ENCODE measurements at places on chromosomes 2 and 18. TPM values are rescaled to one million over a fixed set of nuclear protein-coding genes. Genes with fewer than 3 reads are reported as not detected.

The EFR3B gene
- 0.05 TPM for total RNA-seq

The IGFBP2 gene
- total RNA-seq, result 74.7 TPM

The IAH1 gene
- 73.3 TPM for total RNA-seq

DNA sequence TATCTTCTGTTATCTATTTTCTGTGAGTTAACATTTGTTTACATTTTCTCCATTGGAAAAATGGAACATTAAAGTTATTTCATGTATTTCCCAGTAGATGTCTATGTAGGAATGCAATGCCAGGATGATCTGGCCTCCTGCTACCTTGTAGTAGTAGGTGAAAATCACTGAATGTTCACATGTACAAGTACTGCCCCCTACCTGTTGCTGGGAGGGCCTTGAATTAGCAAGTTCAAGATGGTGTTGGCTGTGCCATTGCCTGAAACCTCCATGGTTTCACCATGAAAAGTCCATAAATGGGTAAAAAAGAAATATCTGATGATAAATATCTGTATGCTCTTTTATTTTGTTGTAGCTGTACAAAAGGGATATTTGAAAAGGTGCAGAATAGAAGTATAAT lies 30.7 kb downstream of the XRCC5 start:
- no peak overlapping the region for H3K4me3 ChIP-seq
- peak; percentile 54 for DNase-seq
- no peaks in the 10 kb centered on the region for H3K27me3 ChIP-seq
- H3K36me3 ChIP-seq, result peaks cover 69% of the 10 kb centered on the region

- no peak overlapping the region for H3K4me3 ChIP-seq
- peaks cover 18% of the 10 kb centered on the region for H3K27me3 ChIP-seq
- H3K4me1 ChIP-seq, result peaks cover 3% of the 10 kb centered on the region
- no peak overlapping the region for H3K27ac ChIP-seq
- no peaks in the 10 kb centered on the region for H3K36me3 ChIP-seq
Observed at GRCh38 chr2:171553858-171554257, 31.6 kb downstream of the CYBRD1 start.

DNA sequence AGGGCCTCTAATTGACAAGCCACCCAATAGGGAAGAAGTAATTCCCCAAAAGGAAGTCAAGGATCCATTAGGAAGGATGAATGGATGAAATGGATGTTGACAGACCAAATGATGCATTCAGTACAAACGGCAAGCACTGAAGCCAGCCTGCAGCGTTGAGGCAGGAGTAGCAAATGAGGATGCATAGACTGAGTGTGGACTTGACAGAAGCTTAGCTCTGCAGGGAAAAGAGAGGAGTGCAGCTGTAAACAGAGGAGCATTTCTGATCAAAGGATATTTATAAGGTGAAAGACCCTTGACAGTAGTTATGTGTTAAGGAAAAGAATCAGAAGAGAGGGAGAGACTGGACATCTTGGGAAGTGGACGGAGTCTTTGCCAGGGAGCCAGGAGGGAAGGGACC lies 253.2 kb upstream of the RAB12 start:
- H3K27me3 ChIP-seq, result no peaks in the 10 kb centered on the region
- H3K4me1 ChIP-seq, result no peaks in the 10 kb centered on the region
- no peak overlapping the region for H3K27ac ChIP-seq
- H3K4me3 ChIP-seq, result no peak overlapping the region
- DNase-seq, result no peak

The IL18R1 gene
- total RNA-seq, result 53.1 TPM
